ENCODE measurements at places on chromosomes 6 and 20.

DNA sequence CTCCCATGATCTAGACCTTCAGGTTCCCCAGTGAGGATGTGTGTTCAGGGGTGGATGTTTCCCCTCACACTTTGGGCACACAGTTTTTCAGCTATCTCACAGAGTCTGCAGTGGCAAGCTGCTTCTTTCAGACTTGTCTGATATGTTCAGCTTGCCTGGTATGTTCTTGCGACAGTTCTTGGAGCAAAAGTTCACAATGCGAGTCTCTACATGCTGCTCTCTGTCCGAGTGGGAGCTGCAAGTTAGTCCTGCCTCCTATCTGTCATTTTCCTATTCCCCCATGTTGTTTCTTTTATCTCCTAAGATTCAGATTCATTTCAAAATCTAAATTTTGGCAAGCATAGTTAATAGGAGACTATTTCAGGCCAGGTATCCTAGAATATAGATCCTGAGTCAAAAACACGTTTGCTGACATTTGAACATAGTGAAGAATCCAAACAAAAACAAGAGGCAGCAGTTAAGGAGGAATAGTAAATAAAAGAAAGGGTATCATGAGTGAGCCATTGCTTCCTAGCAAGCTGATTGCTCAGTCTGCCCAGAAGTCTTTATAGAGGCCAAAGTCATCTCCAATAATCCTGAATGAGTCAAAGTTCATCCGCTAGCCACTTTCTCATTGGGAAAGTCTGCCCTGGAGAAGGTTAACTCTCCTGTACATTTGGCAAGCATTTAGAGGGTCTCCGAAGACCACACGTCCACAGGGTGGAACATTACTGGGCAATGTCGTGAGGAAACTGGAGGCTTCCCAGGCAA lies 140.2 kb upstream of the MOCS1 start:
- DNase-seq = no peak

GRCh38 chr6:99091985-99092384 lies 144.2 kb upstream of the FBXL4 start:
- no peak for DNase-seq

- no peak for DNase-seq
Observed at GRCh38 chr6:133129556-133129955, 111.6 kb upstream of the EYA4 start.

DNA sequence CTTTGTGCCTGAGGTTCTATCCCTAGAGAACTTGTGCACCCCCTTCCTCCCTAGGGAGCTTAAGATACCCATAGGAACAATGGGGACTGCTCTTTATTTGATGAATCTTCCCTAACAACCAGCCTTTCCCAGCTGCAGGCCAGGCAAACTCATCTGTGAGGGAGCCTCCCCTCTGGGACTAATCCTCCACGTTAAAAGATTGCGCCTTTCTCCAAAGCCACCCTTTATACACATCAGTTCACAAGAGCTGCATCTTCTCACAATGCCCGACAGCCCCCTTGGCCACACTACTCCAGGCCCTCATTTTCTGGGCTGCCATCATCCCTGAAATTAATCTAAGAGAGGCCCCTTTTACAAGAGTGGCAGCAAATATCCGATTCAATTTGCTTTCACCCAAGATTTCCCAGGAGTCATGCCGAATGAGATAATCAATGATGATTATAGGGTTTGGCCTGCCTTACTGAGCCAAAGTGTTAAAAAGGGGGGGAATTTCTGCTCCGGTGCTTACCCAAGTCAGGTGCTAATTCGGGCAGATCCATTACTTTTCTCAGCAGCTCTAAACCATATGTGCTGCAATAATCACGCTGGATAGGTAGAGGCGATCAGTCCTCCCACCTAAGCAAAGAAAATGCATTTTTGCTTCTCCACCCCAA lies 336.5 kb downstream of the KIF16B start:
- no peak for DNase-seq

DNA sequence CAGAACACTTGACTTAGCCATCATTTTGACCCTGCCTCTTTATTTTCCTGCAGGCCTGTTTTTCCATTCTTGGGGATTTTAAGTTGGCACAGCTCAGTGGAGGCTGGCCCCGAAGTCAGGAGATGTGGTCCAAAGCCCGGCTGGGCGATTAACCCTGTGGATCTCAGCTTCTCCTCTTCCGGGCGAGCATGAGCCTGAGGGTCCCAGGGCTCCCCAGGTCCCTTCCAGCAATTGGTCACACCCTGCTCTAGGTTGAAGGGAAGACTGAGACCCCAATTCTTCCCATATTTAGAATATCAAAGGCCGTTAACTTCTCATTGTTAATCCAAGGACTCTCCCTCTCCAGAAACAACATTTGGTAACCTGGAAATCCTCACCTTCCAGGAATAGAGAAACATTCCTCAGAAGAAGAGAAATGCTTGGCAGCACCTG lies 2.3 kb downstream of the THBS2 start:
- DNase-seq = no peak

- no peak for DNase-seq
Observed at GRCh38 chr20:37185686-37186085, 6.3 kb upstream of the MROH8 start.

GRCh38 chr20:50295762-50296449 lies 105.3 kb downstream of the CEBPB start:
- DNase-seq = no peak

DNA sequence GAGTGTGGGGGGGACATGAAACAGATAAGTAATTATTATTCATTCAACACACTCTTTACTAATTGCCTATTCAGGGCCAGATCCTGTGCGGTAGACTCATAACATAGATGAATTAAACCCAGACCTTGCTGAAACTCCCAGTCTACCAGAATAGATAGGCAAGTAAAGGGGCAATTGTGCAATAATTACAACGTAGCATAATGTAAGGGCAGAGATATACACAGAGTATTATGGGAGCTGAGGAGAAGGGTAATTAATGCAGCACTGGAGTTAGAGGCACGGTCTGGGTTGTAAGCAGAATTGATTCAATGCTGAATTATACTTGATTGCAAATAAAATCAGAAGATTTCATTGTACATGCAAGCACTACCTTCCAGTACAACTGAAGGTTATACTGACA lies 29.2 kb downstream of the RIMS4 start:
- no peak for DNase-seq

- DNase-seq = no peak
Observed at GRCh38 chr6:44012078-44012493, 115.2 kb downstream of the MRPL14 start.

DNA sequence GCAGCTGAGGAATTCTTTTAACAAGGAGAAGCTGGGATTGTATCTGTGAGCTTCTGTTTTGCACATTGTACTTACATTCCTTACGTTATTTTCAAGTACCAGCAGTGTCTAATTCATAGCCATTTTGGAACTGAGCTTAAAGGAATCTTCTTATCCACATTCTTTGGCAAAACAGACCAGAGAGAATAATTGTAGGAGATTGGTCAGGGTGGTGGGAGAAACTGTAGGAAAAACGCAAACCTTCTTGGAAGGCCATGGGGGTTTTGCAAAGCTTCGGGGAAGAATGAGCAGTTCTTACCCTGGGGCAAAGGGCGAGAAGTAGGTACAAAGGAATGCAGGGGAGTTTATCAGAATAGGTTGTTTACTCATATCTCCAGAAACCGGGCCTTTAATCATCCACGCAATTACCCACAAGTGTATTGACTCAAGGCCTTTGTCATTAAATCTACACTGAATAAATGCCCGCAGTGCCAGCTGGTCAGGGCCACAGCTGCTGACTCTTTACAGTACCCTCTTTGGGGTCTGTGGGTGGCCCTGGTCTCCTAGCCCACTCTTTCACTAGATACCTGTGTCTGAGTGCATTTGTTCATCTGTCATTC lies 39.6 kb upstream of the SPTLC3 start:
- DNase-seq = no peak

GRCh38 chr6:105759015-105759414 lies 327.1 kb upstream of the PRDM1 start:
- no peak for DNase-seq

GRCh38 chr6:37607944-37608343 lies 89.7 kb downstream of the MDGA1 start:
- no peak for DNase-seq

- DNase-seq = no peak
Observed at GRCh38 chr20:44422083-44422482, 53.6 kb upstream of the TTPAL start.

DNA sequence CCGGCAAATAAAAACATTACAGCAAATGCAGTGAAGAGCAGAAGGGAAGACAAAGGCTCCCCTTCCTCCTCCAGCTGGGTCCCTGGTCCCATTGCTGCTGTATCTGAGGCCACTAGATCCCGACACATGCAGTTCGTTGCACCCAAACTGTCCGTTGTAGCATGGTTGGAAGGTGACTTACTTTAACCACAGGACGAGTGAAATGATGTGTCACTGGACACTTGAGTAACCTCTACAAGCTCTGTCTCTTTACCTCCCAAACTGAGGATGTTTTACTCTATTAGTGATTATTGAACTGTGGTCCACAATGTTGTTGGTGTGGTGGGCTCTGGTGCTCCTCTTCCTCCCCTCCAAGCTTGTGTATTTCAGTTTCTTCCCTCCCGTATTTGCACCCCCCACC lies 46.2 kb upstream of the ARMH2 start:
- no peak for DNase-seq

DNA sequence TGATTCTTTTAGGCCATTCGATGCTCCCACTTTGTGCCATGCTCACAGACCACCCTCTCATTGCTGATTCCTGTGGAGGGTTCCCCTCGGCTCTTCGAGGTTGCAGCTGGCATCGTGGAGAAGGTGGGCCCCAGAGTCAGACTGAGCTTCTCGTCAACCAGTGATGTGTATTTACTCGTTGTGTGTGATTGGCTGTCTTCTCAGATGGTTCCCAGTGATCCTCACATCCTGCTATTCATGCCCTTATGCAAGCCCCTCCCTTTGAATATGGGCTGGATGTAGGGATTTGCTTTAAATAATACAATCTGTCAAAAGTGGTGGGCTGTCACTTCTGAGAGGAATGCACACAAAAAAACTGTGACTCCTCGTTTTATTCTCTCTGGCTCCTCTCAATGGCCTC lies 99.6 kb upstream of the ENPP5 start:
- no peak for DNase-seq

DNA sequence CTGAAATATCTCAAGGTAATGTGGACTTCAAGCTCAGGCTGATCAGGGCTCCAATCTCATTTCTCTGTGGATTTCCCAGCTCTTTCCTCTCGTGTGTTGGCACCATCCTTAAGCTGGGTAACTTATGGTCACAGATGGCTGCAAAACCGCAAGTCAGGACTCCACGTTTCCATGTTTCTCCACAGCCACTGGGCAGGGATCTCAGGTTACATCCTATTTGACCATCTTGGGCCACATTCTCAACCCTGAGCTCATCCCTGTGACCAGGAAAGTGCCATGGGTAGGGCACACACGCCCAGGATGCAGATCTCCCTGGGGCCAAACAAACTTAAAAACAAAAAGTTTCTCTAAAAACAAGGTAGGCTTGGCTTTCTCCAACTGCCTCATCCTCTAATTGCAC lies 15.4 kb downstream of the RPS6KA2 start:
- no peak for DNase-seq

DNA sequence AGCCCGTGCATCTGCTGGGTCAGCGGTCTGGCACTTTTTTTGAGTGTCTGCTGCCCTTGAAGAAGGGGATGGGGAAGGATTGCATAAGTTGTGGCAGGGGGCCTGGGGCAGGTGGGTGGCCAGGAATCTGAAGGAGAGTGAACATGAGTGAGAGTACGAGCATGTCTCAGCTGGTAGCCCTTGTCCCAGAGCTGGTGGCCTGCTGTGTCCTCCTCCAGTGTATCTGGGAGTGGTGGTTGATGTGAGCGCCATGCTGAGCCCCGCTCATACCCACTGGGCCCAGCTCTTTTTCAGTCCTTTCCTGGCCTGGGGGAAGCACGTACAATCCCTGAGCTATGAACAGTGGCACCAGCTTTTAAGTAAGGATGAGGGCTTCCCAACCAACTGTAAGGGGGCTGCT lies 136.2 kb upstream of the AGPAT4 start:
- DNase-seq = no peak

DNA sequence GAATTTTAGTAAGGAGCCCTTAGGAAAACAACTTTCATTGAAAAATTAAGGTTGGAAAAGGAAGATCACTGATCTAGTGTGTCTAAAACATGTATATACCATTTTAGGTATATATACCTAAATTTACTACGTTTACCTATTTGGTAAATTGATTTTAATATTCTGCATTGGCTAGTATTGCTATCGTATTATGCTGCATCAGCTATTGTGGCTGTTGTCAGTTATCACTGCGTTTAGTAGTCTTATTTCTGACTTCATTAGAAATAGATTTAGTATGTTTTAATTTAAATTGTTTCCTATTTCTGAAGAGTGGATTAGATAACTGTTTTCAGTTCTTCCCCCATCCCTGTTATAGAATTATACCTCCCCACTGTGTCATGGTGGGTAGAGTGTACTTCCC lies 101.7 kb upstream of the ARG1 start:
- no peak for DNase-seq

DNA sequence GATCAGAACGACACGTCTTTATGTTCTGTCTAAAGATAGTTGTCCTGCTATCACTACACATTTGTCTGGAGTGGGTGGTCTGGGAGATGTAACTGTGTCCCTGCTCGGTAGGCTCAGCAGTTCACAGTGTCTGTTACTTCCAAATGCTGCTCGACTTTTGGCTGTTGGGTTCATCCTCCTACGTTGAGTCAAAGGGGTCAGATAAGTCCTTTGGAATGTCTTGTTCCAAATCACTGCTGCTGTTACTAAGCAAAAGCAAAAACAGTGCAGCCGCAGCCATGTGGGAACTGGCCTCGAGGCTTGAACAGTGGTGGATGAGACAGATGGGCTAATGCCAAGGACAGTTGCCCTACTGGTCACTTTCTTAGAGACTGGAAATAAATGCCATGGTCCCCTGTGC lies 272.2 kb upstream of the MAP3K7 start:
- no peak for DNase-seq

- no peak for DNase-seq
Observed at GRCh38 chr6:83431545-83432155, 799 bp upstream of the ME1 start.

DNA sequence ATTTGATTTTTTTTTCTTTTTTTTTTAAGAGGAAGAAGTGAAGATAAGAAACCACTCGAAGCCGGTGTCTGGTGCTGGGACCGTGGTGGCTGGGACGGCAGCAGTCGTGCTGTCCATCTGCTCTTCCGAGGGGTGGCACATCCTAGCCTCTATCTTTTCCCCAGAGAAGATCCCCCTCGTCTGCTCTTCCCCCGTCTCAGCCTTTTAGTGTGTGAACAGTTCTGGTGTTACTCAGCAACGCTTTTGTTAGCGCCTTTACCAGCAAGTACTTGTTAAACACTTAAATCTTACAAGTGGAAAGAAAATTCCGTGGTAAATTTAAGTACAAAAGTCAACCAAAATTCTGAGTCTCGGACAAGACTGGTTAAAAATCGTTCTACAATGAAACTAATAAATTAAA lies 90.1 kb downstream of the RSPH3 start:
- no peak for DNase-seq

Data from renal pelvis (tissue), 12 donors.